ENCODE measurements at places on chromosomes 12 and 14.

DNA sequence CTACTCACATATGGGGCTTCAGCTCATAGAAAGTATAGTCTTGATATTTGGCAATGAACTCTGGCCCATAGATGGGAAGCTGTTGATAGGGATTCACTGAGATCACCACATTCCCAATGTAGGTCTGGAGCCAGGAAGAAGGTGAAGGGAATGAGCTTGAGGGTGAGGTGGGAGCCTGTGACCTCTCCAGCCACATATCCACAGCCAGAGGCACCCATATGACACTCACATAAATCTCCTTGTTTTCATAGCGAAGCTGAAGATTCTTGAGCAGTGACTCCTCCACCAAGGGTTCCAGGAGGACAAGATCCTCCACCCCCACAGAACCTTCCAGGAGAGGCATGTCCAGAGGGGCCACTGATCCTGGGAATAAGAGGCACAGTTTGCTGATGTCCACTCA lies 1.9 kb downstream of the MYO1A start:
- no peak for DNase-seq

- DNase-seq: no peak
These were observed 108.1 kb upstream of the G2E3 start for GRCh38 chr14:30450631-30451545.

GRCh38 chr12:66742508-66743367 lies 63.9 kb upstream of the GRIP1 start:
- DNase-seq: no peak

- DNase-seq: no peak
These were observed 909.1 kb downstream of the TRHDE start for GRCh38 chr12:73181244-73181643.

GRCh38 chr12:10249690-10250455 lies 37.2 kb downstream of the GABARAPL1 start:
- no peak for DNase-seq

GRCh38 chr14:24095271-24096068 lies 1.4 kb downstream of the PCK2 start:
- peak; percentile 19 for DNase-seq

DNA sequence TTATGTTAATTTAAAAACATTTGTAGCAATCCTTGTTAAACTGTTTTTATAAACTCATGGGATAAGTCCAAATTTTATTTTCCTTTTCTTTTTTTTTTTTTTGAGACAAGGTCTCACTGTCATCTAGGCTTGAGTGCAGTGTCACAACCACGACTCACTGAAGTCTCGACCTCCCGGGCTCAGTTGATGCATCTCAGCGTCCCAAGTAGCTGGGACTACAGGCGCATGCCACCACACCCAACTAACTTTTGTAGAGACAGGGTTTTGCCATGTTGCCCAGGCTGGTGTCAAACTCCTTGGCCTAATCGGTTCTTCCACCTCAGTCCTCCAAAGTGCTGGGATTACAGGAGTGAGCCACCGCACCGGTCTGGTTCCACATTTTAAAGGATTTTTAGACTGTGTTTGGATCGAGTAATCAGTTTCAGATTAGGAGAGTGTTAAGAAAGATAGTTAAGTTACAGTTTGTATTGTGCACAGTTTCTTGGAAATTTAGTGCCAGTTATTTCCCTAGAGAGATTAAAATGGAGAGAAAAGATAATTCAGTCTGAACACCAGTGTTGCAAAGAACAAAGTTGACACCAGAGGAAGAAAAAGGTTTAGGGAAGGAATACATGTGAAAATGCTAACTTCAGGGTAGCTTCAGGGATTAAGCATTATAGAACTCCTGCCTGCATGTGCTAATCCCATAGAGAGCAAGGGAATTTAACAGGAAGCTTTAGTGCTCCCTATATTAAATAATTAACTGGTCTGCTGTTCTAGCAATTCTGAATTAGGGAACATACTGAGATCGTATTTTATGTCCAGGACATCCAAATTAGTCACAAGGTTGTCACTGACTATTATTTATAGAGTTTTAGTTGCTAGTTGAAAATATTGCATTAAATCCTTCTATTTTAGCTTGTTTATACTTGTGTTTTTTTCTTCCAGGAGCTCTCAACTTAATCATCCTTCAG lies 10.1 kb downstream of the RAP1B start:
- DNase-seq: no peak

- no peak for DNase-seq
These were observed 13.0 kb upstream of the FMNL3 start for GRCh38 chr12:49720214-49720613.

DNA sequence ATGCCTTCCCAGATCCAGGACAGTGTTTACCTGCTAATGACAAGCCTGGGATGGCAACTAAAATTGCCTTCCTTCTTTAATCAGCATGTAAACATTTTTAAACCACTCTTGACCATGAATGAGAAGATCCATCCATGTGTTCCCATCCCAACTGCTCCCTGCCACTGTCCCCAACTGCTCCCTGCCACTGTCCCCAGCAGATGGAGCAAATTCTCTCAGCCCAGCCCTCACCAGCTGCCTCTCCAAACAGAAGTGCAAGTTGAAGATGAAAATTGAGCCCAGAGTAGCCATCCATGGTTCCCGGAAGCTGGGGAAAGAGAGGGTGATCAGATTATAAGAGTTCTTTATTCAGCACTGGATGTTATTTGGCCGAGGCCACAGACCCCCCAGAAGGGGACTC lies 133.1 kb downstream of the SLC15A4 start:
- no peak for DNase-seq

DNA sequence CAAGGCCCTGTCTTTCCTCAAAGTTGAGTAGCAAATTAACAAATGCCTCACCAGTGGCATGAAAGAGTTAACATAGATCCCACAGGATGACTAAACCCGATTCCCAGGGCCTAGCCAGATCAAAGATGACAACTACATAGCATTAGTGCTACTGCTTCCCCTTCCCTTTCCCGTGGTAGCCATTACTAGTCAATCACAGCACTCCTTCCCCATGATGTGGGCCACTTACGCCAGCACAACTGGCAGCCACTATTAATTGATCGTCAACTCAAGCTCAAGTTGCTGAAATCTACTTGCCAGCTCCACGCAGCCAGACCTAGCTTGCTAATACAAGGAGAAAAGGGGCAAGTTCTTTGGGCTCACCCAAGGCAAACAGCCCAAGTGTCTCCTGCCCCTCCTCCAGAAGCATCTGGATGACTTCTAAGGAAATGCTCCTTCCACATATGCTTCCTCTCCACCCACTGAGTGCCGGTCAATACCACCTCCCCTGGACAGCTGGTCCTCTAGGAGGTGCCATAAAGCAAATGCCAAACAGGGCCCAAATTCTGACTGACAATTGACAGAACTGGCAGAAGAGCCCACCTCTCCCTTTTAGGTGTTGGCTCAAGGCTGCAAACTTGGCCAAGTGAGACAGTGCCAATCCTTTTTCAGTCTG lies 72.6 kb downstream of the NUAK1 start:
- DNase-seq: no peak

GRCh38 chr12:111467092-111467856 lies 61.6 kb downstream of the SH2B3 start:
- DNase-seq: no peak

DNA sequence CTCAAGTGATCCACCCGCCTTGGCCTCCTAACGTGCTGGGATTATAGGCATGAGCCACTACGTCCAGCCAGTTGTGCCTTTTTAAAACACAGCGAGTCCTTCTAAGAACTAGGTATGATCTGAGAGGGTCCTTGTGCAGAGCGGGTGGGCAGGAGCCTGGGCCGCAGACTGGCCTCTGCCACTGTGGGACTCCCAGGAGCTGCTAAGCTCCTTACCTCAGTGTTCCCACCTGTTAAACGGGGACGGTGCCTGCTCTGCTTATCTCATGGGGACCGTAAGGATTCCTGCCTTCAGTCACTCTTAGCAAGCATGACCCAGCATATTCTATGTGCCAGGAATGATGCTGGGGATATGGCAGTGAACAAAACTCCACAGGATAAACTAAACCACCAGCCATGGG lies 136.9 kb downstream of the RBM19 start:
- no peak for DNase-seq

DNA sequence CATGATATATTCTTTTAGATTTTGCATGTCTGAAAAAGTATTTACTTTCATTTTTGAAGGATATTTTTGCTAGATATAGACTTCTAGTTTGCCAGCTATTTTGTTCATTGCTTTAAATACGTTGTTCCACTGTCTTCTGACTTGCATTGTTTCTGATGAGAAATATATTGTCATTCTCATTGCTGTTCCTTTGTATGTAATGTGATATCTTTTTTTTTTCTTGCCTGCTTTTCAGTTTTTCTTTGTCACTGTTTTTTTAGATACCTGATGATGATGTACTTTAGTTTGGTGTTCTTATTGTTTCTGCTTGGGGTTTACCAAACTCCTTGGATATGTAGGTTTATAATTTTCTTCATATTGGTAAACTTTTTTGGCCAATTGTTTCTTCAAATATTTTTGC lies 107.9 kb downstream of the SNAPC1 start:
- DNase-seq: no peak

DNA sequence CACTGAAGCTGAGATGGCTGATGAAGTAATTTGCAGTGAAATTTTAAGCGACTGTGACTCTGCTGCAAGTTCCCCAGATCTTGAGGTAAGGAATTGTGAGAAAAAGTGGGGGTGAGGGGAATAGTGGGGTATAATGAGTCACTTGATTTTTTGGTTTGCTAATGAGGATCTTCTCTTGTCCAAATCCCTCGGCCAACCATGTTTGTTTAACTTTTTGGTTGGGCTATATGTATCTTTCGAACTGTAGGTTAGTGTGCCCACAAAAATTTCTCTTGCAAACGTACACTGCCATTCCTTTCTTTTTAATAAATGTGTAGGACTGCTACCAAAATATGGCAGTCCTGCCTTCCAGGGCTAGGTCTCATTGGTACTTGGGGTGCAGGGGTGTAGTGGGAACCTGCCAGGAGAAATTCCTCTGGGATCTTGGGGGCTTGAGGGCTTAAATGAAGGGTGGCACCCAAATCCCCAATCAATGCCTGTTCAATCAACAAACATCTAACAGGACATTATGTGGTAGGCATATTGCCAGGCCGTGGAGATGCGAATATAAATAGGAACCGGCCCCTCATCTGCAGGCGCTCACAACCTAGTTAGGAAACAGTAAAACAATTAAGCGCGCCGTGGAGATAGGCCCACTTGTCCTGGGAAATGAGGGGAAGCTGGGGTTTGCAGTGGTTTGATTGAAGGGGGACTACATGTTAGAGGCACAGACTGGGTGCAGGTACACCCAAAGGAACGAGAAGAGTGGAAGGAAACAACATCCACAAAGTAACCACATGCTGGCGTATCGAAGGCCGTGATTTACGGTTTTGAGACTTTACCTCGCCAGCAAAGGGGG lies 1.3 kb upstream of the PABPN1 start:
- DNase-seq: no peak

DNA sequence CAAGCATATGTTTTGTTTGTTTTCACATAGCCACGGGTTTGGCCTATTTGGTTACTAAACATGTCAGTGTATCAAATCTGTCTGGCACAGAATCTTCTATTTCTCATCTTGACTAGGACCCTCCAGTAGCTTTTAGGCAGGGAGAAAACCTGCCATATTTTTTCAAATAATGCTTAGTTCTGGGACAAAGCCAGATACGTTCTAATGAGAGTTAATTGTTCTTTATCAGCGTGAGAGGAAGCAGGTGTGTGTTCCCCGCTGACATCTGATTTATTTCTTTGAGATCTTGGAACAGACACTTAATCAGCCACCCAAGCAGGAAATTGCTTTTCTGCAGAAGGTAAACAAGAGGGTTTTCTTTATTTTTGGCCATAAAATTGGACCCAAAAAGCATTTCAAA lies 54.8 kb downstream of the GOLGA5 start:
- DNase-seq: no peak

- DNase-seq: no peak
These were observed 148.0 kb upstream of the PDE3A start for GRCh38 chr12:20220339-20220738.

- no peak for DNase-seq
These were observed 27.0 kb downstream of the SMUG1 start for GRCh38 chr12:54161481-54162437.

DNA sequence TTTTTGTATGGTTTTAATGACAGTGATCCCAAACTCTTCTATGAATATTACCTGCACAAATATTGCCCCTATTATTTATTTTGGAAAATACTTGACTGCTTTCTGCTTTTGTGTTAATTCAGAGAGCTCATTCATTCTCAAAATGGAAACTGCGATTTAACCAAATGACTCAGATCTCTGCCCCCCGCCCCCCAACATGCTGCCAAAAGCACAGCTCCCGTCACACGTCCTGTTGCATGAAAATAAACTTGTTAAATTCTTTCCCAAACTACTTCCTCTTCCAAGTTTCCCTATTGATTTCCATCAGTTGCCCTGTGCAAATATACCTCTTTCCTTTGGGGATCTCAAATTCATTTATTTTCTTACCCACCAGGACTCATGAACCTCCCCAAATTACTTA lies 18.0 kb upstream of the NRDE2 start:
- no peak for DNase-seq

- no peak for DNase-seq
These were observed 207.2 kb upstream of the BCL2L14 start for GRCh38 chr12:11863478-11863906.

DNA sequence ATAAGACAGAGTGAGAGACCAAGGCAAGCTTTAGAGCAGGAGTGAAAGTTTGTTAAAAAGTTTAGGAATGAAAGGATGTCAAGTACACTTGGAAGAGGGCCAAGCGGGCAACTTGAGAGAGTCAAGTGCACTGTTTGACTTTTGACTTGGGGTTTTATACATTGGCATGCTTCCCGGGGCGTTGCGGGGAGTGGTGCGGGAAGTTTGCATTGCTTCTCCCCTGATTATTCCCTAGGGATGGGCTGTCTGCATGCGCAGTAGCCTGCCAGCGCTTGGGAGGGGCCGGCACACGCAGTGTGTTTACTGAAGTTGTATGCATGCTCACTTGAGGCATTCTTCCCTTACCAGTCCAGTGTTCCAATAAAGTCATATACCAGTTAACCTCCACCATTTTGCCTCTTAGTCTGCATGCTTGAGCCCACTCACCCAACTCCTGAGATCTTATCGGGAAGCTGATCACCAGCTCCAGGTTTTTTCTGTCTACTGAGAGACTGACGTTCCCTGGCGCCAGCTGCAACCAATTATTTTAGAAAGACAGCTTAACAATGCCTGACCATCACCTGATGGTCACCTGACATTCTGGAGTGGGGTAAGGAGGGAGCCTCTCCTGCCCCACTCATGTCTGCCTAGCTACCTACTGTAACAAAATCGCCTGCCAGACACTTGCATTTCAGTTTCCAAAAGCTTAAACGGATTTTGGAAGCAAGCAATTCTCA lies 53.2 kb downstream of the DACT1 start:
- no peak for DNase-seq

GRCh38 chr14:57501039-57501557 lies 7.4 kb upstream of the CCDC198 start:
- no peak for DNase-seq

Data from activated gamma-delta T cell treated with anti-CD3 and anti-CD28 coated beads, Interleukin-2, amount 50 U/mL, for 16 hours (primary cell).